SHP77 (cell line): ENCODE measurements at places on chromosomes 3 and 15.

- no peak for DNase-seq
Measured at GRCh38 chr3:156586905-156587759, 32.2 kb upstream of the SSR3 start.

DNA sequence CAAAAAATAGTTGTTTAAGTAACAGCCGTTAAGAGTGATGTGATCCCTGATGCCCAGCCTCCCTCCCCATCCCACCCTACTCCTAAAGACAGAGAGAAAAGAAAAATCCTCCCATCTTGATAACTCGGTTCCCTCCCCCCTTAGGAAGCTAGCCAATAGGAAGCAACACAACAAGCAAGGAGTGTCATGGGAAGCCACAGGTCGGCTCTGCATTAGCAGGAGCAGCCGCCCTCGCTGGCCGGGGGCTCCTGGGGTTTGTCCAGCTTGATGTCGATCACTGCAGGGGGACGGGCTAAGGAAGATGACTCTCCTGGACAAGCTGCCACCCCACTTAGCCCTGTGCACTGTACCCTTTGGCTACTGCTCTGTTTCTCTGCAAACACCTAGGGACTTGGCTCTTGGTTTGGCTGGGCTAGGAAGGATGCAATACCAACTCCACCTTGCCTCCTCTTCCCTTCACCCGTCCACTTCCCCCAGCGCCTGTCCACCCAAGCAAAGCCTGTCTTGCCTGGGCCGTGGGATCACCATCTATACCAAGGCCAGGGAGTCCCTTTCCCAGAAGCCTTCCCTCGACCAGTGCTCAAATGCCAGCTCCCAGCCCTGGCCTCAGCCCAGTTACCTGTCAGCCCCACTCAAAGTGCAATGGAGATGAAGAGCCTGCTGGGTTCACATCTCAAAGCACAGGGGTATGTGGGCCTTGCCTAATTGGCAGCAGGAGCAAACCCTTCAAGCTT, 23.1 kb downstream of the SRPRB start:
- no peak for DNase-seq

DNA sequence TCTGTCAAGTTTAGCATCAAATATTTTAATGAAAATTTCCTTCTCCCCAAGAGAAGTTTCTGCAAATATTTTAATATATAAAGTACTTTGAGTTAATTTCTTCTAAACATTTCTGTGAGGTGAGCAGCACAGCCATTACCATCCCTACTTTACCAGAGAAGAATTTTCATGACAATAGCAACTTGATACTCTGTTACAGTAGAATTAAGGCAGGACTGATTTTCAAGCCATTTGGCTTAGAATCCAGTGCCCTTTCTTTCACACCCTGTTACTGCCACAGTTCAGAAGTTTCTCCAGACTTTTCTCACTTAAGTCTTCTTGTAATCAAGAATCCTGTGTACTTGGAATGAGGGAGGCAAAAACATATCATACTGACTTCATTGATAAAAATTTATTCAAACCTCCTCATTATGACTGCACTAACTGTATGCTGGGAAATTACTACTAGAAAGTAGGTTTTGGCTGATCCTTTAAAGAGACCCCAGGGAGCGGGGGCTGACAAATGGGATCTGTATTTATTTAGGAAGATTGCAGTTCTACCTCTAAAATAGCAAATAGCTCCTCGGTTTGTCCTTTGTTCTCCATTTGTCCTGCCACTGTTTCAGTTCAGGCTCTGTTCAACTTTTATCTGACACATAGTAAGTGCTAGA, 557.0 kb upstream of the SGO1 start:
- no peak for DNase-seq

GRCh38 chr3:73094129-73094528, 32.7 kb downstream of the EBLN2 start:
- no peak for DNase-seq

DNA sequence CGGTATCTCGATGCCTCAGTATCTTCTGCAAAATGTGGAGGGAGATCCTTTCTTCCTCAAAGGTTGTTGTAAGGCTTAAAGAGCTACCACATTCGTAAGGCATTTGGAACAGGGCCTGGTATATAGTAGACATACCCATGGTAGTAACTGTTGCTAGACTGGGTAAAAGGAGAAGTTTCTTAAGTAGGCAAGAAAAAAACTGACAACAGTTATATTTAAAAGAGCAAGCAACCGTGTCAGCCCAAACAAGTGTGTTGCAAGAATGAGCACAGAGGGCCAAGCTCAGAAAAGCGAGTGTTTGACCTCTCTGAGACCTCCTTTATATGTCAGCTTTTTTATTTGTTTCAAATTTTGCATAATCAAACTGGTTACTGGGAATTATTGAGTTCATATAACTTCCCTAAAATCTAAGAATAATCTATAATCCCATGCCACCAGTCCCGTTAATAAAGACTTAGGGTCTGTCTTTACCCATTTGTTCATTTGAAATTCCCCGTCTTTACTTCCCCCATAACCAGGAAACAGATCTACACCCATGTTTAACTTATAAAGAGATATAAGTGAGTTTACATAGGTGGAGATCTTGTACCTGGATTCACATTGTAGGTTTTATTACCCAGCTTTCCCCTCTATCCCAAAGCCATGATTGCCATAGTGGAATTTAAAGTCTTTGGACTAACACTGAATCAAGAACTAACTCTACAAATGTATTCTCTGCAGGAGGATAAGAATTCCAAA, 7.3 kb downstream of the B3GNT5 start:
- DNase-seq, result no peak

GRCh38 chr15:78071383-78071782, 6.1 kb downstream of the TBC1D2B start:
- DNase-seq, result no peak

- DNase-seq, result peak; percentile 39
Measured at GRCh38 chr3:138935863-138936740, 10.8 kb downstream of the FOXL2 start.

DNA sequence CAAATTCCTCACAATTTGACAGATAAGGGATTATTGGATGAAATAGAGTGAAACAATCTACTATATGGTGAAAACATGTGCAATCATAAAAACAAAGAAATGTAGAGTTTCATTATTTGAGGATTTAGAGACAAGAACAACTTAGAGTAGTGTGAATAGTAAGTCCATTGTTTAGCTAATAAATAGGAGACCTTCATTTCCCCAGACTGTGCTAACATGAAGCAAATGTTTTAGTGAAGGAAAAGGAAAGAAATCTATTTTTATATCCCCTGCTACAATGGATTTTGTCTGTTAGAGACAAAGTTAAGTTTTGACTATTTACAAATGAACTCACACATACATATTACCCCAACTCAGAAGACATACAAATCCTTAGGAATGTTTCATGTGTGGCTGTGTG, 77.8 kb downstream of the EFL1 start:
- DNase-seq, result no peak

DNA sequence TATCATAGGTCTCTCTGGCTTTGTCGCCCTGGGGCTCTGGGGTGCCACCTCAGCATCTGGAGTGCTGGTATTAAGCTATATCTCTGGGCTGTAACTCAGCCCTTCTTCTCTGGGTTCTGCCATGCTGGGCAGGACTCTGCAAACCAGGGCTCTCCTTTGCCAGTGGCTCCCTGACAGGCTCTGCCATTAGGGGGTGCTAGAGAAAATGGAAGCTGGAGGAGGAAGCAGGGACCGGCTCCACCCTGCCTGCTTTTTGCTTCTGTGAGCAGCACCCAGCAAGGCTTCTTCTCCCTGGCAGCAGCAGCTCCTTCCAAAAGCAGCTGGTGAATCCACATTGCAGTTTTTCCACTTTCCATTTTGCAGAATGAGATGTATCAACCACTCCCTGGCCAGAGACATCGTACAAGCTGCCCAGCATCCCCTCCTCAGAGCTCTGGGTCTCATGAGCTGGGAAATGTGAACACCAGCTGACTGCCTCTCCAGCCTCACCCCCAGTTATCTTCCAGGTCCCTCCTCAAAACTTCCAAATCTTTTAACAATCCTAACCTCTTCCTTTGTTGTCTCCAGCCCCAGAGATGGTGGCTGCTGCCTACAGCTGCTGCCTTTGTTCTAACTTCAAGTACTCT, 165.0 kb downstream of the ABHD5 start:
- peak; percentile 34 for DNase-seq

DNA sequence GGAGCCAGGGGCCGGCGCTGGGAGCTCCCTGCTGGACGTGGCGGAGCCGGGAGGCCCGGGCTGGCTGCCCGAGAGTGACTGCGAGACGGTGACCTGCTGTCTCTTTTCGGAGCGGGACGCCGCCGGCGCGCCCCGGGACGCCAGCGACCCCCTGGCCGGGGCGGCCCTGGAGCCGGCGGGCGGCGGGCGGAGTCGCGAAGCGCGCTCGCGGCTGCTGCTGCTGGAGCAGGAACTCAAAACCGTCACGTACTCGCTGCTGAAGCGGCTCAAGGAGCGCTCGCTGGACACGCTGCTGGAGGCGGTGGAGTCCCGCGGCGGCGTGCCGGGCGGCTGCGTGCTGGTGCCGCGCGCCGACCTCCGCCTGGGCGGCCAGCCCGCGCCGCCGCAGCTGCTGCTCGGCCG, 1.5 kb downstream of the SMAD6 start:
- DNase-seq, result no peak

GRCh38 chr3:64919934-64920333, 232.1 kb upstream of the ADAMTS9 start:
- no peak for DNase-seq

GRCh38 chr15:50110285-50110684, 8.7 kb downstream of the ATP8B4 start:
- DNase-seq, result no peak

GRCh38 chr3:177827511-177828207, 630.4 kb upstream of the TBL1XR1 start:
- DNase-seq, result no peak

GRCh38 chr3:130627143-130627855, 110.3 kb downstream of the COL6A6 start:
- DNase-seq, result no peak

- DNase-seq, result no peak
Measured at GRCh38 chr3:152318512-152318911, 49.8 kb downstream of the MBNL1 start.

- DNase-seq, result no peak
Measured at GRCh38 chr3:30048431-30048830, 558.0 kb upstream of the TGFBR2 start.

GRCh38 chr15:34233614-34234013, 8.8 kb downstream of the EMC4 start:
- no peak for DNase-seq

- DNase-seq, result no peak
Measured at GRCh38 chr15:63430766-63431451, 49.3 kb upstream of the CA12 start.

- no peak for DNase-seq
Measured at GRCh38 chr15:48871542-48871941, 6.4 kb upstream of the EID1 start.

DNA sequence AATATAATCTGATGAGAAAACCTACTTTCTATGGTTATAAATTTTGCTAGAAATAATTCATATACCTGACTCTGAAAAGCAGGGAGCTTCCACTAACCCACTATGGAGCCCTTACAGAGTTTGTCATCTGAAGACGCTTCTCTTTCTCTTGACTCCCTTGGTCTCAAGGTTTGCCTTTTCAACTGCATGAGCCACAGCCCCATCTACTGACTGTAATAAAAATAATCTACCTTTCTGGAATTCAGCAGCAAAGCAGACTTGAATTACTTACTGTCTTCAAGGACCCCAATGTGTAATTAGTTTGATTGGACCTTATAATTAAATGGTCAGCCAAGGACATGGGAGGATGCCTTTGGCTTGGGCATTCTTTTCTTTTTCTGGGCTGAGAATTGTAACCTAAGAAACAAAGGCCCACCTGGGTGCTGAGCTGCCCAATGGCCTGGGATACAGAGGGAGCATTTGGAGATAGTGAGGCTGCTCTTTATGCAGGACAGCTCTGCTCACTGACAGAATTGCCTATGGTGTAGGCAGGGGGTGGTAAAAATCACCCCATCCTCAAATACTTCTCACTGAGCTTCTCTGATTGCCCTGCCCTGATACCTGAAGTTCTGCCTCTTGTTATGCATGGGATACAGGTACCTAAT, 178.6 kb upstream of the TRIM42 start:
- no peak for DNase-seq

GRCh38 chr3:14706096-14706495, 31.2 kb downstream of the C3orf20 start:
- DNase-seq, result no peak

DNA sequence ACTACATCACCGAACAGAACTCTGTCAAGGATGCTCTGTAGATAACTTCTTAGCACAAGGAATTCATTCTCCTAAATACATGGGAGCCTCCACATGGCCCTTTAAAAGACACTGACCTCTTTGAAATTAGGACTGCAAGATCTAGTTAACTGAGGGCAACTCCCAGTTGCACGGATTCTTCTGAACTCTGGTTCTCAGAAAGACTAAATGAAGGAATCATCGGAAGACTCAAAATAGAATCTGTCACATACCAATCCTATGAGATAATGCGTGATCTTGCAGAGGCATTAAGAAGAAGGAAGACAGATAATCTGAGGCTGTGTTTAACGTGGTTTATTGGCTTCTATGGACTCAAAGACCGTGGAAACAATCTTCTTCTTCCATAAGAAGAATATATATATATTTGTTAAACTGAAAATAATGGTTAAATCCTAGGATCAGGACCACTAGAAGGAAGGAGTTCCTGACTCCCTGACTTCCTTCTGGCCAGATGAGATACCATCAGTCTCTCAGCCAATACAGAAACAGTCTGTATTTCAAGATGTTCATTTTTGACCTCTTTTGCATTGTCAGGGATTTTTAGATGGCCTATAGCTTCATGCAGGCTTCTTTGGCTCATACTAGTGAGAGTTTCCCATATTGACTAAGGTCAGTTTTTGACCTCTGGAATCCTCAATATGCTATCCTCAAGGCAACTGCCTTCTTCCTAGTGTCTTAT, 33.9 kb upstream of the TBC1D23 start:
- DNase-seq, result no peak

- DNase-seq, result no peak
Measured at GRCh38 chr3:37024820-37025405, 31.6 kb downstream of the MLH1 start.

- no peak for DNase-seq
Measured at GRCh38 chr3:86239946-86240345, 751.0 kb downstream of the VGLL3 start.

DNA sequence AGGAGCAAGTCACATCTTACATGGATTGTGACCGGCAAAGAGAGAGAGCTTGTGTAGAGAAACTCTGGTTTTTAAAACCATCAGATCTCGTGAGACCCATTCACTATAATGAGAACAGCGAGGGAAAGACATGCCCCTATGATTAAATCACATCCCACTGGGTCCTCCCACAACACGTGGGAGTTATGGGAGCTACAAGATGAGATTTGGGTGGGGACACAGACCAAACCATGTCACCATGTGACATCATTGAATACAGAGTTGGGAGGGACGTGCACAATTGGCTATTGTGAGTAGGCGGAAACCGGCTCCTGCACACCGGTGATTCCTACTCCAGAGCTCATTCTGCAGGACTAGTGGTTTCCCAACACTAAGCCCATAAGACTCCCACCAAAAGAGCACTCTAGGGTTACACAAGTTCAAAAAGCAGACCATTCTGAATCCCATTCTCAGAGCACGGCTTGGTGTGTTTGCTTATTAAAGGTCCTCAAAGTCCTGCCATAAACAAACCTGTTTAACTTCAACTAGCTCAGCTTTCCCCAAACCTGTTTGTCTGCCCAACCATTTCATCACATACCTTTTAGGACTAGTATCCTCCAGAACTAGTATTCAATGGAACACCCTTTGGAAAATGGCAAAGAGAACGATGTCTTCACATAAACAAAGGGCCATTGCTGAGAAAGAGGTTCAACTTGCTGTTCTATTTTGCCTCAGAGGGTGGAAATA, 167.6 kb downstream of the TLE3 start:
- DNase-seq, result no peak

- no peak for DNase-seq
Measured at GRCh38 chr3:135034891-135035440, 239.9 kb downstream of the EPHB1 start.

- DNase-seq, result peak; percentile 79
Measured at GRCh38 chr3:42544492-42545283, 37.1 kb downstream of the SEC22C start.
